Stromal cell of bone marrow (primary cell): ENCODE measurements at places on chromosomes 11 and 22.

- DNase-seq = no peak
Observed at GRCh38 chr11:88370782-88371181, 33.2 kb upstream of the CTSC start.

DNA sequence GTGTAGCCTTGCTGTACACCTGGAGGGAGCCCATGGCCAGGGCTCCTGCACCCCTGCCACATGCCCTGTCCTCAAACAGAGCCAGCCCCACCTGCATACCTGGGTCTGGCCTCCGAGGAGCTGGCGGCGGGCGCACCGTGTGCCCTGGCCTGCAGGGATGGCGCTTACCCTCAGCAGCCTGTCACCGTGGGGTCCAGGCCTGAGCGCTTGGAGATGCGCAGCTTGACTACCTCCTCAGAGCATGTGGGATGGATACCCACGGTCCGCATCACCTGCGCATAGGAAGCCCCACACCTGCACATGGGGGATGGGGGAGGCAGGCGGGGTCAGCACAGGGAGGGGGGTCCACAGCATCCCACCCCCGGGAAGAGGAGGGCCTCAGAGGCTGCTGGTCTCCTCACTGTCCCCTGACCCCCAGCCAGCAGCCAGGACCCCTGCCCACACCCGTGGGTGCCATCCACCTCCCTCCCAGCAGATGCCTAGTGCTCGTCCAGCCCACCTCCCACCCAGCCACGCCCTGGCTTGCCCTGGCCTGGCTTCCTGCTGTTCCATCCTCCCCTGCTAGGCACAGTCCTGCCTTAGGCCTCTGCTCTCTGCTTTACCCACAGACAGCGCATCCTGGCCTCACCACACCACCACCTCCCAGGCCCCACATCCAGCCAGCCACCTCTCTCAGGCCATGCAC, 22.4 kb upstream of the GNB1L start:
- no peak for DNase-seq

- DNase-seq = no peak
Observed at GRCh38 chr11:27347359-27348339, 15.4 kb downstream of the CCDC34 start.

GRCh38 chr11:103714246-103714645, 322.2 kb upstream of the DDI1 start:
- DNase-seq = peak; percentile 21
